ENCODE measurements at places on chromosomes 5 and 9. TPM values are rescaled to one million over a fixed set of nuclear protein-coding genes. Genes with fewer than 3 reads are reported as not detected.

MYO10 gene
- total RNA-seq, result not detected

PALM2AKAP2 gene
- 5.2 TPM for total RNA-seq

C9 gene
- not detected for total RNA-seq

RAI14 gene
- total RNA-seq, result 0.71 TPM

GLIPR2 gene
- total RNA-seq, result 45.1 TPM

IRX2 gene
- not detected for total RNA-seq

ENG gene
- 20.6 TPM for total RNA-seq

PTCD2 gene
- 10.3 TPM for total RNA-seq

PCDHB4 gene
- total RNA-seq, result not detected

CD74 gene
- 1,476 TPM for total RNA-seq

ANKRD55 gene
- total RNA-seq, result 7.5 TPM

HAVCR2 gene
- total RNA-seq, result 215 TPM

STPG3 gene
- not detected for total RNA-seq

PRSS3 gene
- total RNA-seq, result not detected

NREP gene
- total RNA-seq, result 18.0 TPM

NME5 gene
- not detected for total RNA-seq

SVEP1 gene
- total RNA-seq, result not detected

IL4 gene
- 12.7 TPM for total RNA-seq

MARCOL gene
- not detected for total RNA-seq

CLIC3 gene
- 1.8 TPM for total RNA-seq

Data from T-helper 1 cell treated with Interleukin-12 subunit alpha and Interleukin-12 subunit beta and Interleukin-4 antibody, amounts not matched to agents 30 ng/mL and 1 ng/mL, for 36 hours (primary cell).